ENCODE measurements at places on chromosomes 7 and 10.

DNA sequence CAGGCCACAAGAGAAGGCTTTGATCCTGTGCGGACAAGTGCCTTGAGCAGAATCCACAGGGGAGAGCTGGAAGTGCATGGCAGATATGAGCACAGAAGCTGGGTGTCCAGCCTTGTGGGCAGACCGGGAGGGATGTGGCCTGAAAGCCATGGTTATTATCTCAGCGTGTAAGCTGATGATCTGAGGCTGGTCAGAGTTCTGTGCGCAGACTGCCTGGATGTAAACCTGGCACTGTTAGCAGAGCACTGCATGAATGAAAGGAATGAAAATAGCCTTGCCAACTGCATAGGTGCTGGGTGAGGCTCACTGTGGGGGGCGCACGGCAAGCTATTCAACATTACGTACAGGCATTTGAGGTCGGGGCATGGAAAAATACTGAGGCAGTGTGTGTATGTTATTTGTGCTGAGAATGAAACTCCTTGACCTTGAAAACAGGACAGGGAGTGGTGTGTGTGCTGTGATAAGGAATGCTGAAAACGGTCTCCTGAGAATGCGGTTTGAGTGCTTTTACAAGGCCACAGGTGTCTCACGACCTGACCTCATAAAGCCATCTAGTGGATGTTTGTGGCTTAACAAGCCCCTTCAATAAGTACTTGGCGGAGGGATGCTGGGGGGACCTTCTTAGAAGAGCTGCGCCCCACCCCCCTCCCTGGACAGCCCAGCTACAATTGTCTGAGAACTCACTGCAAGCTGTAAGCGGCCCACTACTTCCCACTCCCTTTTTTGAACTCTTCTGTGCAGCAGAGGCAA lies 18.7 kb downstream of the AKR1C1 start:
- DNase-seq, result peak; percentile 18

- DNase-seq, result no peak
These were observed 715.3 kb downstream of the NXPH1 start for GRCh38 chr7:9148687-9149086.

DNA sequence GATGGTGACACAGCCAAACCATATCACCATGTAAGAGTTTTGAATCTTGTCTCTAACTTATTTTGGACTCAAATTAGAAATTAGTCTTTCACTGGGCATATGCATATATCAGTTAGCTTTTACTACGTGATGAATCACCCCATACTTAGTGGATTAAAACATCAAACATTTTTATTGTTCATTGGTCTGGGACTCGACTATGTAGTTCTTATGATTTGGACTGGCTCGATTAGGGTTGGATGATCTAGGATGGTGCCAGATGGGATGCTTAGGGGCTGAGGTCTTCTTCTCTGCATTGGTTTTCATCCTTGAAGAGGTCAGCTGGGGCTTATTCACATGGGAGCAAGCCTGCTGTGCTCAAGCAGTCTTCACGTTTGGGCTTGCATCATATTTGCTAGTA lies 264.9 kb downstream of the EXOC4 start:
- no peak for DNase-seq

DNA sequence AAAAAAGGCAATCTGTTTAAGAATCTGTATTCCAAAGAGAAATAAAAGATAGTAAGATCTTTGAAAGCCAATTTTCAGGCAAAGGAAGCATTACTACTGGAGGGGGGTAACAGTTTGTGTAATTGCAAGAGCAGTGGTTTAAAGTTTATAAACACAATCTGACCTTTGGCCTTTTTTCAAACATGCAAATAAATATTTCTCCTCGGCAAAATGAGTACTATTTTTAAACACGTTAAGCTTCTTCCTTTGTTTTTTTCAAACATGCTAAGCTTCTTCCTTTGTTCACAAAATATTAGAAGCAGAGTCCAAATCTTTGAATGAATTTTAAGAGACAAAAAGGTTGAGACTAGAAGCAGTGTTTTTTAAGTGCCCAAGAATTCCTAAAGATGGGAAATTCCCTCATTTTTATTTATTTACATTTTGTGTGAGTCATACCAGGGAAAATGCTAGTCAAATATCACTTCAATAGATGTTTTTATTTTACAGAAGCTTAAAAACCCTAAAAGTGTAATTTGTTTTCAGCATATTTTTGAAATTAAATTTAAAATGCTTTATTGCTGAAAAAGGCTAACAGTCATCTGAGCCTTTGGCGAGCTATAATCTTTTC lies 229.3 kb downstream of the GPR37 start:
- no peak for DNase-seq

DNA sequence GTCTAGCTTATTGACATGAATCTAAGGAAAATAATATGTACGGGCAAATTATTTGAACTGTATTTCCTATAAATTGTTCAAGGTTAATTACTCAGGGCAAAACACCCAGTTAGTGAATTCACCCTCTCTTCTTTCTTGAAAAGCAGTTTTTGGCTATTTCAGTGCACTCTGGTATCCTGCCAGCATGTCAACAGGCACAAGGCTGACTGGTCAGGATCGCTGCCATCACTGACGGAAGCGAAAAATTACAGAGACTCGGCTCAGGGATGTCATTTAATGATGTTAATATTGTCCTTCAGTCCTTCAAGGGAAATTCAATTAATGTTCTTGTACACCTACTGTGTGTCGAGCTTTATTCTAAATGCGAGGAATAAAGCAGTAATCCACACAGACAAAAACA lies 28.3 kb upstream of the OLAH start:
- DNase-seq, result no peak

DNA sequence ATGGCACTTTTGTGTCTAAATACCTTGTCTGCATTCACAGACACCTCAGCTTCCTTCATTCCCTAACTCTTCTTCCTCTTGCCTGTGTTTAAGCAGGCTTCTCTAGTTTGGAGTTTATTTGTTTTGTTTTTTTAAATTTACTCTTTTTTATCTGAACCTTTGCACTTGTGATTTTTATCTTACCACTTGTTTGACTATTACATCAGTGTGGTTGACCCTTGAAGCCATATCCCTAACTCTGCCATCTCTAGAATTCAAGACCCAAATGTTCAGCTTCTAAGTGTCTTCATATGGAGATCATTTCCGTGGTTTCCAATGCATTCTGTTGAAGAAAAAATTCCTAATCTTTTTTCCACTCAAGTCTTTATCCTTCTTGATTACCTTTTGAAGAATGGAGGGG lies 233.3 kb downstream of the KIAA1217 start:
- DNase-seq, result no peak

GRCh38 chr10:30637881-30638467 lies 8.4 kb upstream of the LYZL2 start:
- DNase-seq, result peak; percentile 62

GRCh38 chr10:74936577-74937265 lies 110.3 kb downstream of the KAT6B start:
- DNase-seq, result peak; percentile 20

DNA sequence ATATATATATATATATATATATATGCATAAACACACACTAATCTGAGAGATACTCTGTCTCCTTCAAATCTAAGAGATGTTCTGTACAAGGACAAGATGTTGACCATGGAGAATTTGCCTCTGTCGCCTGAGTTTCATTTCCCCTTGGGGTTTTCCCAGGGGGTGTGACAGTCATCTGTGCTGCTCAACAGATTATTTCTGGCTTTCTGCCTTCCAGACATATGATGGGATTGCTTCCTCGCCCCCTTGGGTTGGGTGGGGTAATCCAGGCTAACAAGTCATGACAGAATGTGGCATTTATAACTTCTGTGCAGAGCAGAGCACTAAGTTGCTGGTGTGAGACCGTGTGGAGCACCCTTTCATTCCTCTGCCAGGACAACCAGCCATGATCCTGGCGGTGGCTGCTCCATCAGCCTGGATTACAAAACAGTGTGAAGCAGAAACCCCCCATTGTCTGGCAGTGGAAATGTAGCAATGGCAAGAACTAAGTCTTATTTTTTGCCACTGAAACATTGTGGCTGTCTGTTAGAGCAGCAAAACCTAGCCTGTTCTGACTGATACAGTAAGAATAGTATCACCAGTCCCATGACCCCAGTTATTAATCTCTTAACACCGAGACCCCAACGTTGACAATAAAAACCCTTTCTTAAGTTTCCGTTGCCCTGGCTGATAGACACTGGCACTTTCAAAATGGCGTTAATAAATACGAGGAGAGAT lies 13.7 kb upstream of the USP6NL start:
- no peak for DNase-seq

DNA sequence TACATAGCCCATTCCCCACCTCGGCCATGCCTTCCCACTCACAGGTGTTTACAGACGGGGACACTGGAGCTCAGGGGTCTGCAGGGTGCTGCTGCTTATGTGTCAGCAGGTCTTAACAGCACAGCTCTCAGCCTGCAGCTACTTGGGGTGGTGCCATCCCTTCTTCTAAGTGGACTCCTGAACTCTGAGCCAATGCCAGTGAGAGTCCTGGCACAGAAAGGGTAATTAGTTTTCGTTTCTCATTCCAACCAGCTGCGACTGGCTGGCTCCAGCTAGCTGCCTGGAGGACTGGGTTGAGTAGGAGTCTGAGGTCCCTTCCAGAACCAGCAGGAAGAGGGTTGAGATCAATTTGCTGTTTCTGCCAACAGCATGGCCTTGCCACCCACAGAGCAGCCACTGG lies 88.3 kb upstream of the AGK start:
- DNase-seq, result no peak

- no peak for DNase-seq
These were observed 18.9 kb downstream of the PDGFA start for GRCh38 chr7:500521-501420.
